ENCODE measurements at places on chromosomes 3 and 15.

DNA sequence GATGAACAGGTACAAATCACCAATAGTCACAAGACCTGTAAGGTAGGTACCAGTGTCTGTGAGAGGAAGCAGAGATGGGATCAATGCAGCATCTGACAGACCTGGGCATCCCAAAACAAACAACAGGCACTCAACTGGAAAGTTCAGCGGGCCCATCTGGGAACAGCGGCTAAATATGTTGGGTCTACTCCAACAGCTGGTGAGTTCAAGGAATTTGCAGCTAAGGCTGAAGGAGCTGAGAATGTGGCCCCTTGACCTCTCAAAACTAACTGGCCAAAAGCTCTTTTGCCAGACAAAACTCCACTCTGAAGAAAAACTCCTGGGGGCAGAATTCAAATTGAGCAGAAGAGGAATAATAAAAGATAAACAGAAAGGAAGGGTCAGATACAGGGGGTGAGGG lies 24.4 kb downstream of the AVEN start:
- no peak for DNase-seq

DNA sequence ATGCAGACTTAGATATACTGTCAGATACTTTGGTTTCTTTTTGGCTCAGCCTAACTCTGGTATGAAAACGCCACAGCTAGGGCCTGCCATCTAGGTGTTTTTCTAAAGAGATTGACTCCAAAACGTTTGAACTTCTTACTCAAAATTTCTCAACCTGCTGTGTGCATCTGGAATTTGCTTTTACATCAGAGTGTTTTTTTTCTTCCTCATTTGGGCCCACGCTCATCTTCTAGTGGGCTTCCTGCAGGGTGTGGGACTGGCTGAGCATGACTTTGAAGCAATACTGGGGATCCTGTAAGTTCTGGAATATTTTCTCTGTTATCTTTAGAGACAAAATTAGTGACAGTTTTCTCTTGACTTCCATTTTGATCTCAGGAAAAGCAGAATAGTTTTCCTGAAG lies 117.8 kb downstream of the NR1D2 start:
- DNase-seq = no peak

DNA sequence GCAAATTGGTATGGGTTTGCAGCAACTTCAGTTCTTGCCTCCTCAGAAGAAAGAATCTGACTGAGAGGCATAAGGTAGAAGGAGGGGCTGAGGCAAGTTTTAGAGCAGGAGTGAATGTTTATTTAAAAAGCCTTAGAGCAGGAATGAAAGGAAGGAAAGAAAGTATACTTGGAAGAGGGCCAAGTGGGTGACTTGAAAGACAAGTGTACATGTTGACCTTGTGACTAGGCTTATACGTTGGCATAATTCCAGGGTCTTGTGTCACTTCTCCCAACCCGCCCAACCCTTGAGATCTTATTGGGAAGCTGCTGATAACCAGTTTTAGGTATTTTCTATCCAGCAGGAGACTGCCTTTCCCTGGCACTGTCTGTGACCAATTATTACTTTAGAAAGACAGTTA lies 436.9 kb upstream of the ZNF717 start:
- no peak for DNase-seq

GRCh38 chr3:123396171-123397049 lies 52.5 kb downstream of the ADCY5 start:
- no peak for DNase-seq

DNA sequence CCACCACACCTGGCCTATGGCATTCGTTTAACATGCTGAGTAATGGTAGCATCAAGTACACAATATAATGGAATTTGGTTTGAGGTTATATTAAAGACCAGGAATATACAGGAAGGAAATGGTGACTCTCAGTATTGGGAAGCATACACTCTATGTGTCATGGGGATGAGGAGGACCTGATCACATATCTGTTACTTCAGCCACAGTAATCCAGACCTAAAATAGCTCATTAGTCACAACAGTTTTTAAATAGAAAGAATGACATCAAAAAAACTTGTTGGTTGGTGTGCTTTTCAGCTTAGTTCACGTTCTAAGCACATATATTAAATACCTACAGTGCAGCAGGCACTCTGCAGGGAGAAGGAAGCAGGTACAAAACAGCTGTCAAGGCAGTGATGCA lies 52.5 kb upstream of the ATP2C1 start:
- DNase-seq = no peak

GRCh38 chr15:76987896-76988860 lies 6.7 kb upstream of the PSTPIP1 start:
- DNase-seq = no peak

GRCh38 chr3:85170646-85171045 lies 211.9 kb downstream of the CADM2 start:
- DNase-seq = no peak

- no peak for DNase-seq
Observed at GRCh38 chr3:79211586-79212359, 556.0 kb downstream of the ROBO1 start.

- DNase-seq = no peak
Observed at GRCh38 chr3:100630664-100631063, 21.3 kb downstream of the ADGRG7 start.

DNA sequence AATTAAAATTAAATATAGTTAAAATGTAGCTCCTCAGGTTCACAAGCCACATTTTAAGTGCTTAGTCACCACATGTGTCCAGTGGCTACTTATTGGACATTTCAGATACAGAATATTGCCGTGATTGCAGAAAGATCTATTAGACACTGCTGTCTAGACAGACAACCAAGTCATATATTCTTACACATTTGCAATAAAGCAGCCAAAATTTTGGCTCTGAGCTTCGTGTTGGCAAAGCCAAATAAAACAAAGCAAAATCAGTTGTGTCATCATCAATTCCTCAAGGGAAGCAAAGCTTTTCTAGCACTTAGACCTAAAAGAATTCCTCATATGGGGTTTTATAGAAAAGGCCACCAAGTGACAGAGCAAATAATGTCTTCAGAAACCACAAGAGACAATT lies 193.1 kb upstream of the LPP start:
- DNase-seq = no peak

GRCh38 chr3:94176988-94177745 lies 114.3 kb downstream of the NSUN3 start:
- DNase-seq = peak; percentile 10

- no peak for DNase-seq
Observed at GRCh38 chr15:38707802-38708671, 143.4 kb upstream of the RASGRP1 start.

- DNase-seq = no peak
Observed at GRCh38 chr3:194117104-194117845, 18.7 kb upstream of the HES1 start.

DNA sequence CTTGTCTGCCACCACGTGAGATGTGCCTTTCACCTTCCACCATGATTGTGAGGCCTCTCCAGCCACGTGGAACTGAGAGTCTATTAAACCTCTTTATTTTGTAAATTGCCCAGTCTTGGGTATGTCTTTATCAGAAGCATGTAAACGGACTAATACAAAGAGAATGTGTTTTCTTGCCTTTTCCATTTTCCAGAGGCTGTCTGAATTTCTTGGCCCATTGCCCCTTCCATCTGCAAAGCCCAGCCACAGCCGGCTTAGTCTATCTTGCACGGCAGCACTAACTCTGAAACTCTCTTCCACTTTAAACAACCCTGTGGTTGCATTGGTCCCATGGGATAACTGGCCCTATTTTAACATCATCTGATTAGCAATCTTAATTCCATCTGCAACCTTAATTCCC lies 215.3 kb downstream of the LRTM1 start:
- no peak for DNase-seq

DNA sequence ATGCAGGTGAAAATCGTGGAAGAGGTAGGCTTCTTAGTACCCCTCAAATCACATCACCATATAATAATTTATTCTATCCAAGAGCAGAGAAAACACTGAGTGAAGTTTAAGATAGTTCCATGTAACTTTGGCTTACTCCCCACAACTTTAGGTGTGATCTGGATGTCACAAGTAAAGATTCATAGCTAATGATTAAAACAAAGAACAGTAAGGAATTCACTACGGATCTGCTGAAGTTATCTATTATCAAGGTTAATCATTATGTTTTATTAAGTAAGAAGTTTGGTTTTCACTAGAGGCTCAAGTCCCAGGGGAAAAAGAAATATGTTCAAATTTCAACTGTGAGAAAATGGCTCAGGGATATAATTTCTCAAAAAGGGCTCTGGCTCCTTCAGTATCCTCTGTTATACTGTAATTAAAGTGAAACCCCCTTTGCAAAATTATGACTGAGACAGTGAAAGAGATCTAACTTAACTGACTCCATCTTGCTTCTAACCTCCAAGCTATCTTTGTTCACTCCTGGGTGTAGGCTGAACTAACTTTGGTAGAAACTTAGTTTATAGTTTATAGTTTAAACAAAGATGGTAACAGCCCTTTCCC lies 17.1 kb downstream of the CD80 start:
- no peak for DNase-seq

DNA sequence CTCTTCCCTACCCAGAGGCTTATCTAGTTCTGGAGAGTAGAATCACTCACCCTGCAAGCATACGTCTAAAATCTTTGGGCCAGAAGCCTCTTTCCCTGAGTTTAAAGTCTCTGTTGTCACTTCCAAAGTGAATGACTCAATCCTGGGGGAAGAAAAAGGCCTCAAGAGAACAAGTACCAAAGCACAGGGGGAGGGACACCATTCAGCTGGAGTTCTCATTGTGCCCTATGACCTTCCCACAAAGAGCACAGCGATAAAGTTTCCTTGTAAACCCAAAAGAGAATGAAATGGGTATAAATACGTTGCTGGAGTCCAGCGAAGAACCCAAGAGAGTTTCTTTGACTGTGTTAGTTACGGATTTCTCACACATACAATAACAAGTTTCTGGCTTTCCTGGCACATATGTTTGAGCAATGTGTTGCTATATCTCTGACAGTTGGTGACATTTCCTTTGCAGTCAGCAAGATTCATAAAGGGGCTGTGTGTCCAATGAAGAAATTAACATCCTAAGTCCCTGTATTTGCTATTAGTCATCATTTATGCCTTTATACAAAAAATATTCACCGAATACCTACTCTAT lies 107.3 kb upstream of the PTPRG start:
- no peak for DNase-seq

DNA sequence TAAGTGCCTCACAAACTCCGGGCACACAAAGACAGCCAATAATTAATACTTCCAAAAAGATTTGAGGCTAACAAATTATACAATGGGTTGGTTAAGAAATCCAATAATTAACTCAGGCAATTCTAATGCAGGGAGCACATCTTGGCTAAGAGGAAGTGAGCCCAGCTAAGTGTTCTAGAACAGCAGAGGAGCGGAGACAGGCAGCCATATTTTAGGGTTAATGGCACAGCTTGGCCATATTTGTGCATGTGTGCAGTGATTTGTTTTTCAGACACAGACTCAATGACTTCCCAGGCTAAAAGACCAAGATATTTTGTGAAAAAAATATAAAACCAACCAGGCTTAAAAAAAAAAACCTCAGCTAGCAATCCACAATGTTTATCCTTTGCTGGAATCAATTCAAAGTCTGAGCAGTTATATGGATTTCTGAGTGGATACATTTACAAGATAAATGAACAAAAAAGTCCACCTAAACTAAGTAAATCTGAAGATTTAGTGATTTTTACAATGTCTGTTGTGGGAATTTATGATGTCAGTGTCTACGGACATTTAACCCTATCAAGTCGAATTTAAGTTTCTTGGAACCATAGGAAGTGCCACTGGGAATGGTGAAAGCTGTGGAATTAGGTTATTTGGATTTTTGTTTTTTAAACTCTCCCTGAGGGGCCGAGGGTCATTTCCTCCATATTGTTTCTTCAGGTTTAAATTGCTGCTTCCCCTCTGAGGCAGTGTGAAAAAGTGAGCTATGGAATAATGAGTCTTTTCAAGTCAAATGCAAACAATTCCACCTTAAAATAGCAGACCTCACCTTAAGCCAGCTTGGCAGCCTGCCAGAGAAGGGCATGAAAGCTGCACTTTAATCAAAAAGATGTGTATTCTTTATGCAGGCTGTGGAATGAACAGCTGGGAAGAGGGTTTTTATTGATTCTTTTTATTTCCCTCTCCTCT lies 413.7 kb upstream of the TBL1XR1 start:
- no peak for DNase-seq

DNA sequence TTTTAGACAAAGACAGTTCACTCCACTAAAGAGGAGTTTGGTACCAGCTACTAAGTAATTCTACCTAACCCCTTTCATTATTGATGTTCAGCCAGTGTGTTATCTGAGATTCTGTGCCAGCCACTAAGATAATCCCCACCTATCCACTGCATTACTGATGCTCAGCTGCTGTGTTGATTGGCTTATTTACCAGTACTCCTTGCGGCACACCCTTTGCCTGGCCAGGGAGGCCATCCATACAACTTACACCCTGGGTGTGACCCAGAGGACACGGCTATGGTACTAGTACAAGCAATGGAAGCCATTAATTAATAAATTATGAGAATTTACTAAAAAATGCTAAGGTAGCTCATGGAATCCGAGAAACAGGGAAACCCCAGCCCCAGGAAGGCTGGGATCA lies 290.7 kb upstream of the CTNNB1 start:
- no peak for DNase-seq

- no peak for DNase-seq
Observed at GRCh38 chr3:188890572-188891270, 281.1 kb upstream of the TPRG1 start.

GRCh38 chr3:150840802-150841515 lies 64.3 kb downstream of the MINDY4B start:
- DNase-seq = no peak

DNA sequence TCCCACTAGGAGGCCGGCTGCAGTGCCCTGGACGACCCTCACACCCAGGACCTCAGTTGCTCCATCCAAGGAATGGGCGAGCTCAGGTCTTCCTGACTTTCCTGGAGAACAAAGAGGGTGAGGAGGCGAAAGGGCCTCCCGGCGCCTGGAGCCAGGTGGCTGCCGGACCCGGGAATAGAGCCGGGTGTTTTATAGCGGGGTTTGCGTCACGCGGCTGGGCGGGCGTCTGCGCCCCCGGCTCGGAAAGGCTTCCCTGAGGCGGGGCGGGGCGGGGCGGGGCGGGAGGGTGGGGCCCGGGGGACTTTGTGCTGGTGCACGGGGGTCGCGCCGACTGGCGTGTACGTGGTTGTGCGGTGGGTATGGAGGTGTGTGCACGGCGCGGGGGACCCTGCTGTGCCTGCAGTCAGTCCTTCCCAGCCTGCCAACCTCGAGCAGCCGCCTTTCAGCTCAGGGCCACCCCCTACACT lies 4.6 kb upstream of the PRKCD start:
- no peak for DNase-seq

DNA sequence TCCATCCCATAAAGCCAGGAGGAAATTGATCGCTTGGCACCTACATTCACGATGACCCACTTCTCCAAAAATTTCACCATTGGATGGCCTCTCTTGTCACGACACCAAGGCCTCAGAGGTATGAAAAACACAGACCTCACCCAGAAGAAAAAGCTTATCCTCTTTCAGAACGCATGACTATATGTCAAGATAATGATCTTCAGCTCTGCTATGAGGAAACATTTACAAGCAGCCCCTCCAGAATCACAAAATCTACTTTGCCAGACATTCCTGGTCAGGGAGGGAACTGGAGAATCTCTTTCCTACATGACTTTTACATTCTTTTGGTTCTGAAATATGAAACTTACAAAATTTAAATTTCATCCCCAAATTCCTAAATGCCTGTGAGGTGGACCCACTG lies 122.7 kb downstream of the WNT5A start:
- no peak for DNase-seq

- peak; percentile 89 for DNase-seq
Observed at GRCh38 chr3:30508339-30508738, 98.1 kb upstream of the TGFBR2 start.

GRCh38 chr15:101437618-101438481 lies 51.7 kb downstream of the PCSK6 start:
- DNase-seq = no peak

- no peak for DNase-seq
Observed at GRCh38 chr15:32690941-32691688, 26.7 kb upstream of the GREM1 start.

GRCh38 chr3:43968465-43968864 lies 273.2 kb upstream of the TOPAZ1 start:
- no peak for DNase-seq

Data from DMS 273 treated with DMSO at 0.1 percent for 48 hours (cell line).